ENCODE measurements at places on chromosomes 1 and 21.

DNA sequence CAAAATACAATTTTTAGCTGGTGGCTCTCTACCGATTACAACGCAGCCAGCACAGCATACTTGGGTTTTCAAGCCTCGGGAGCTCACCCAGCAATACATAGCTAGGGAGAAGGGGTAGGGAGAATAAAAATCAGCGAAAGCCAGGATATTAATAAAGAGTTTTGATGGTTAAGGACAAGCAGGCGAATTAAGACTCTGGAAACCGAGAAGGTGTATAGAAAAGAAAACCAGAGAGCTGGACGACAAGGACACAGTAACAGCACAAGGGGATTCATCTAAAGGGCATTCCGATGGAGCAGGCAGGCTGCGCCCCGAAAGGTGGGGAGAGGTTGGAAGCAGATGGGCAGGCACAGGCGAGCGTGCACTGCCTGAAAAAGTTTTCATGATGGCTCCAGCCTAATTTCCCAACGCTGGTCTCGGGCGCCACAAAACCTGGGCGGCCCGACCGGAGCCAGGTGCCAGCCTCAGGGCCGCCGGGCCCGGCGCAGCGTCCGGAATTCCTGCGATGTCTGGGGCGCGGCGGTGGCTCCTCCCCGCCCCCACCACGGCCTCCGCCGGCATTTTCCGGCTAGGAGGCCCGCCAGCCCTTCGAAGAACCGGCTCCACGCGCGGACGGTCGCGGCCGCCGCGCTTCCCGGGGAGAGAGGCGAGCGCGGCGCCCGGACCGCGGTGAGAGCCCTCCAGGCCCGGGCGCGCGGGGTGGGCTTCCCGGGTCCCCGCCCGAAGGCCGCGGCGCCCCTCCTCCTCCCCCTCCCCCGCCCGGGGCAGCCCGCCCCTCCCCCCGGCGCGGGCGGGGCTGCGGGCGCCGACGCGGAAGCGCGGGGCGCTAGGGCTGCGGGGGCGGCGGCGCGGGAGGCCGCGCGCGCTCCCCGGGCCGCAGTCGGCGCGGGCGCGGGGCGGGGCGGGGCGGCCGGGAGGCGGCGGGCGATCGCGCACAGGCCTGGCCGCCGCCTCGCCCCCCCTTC, 774 bp upstream of the DYRK1A start:
- peak; percentile 78 for DNase-seq

- no peak for DNase-seq
These were observed 679 bp downstream of the ABL2 start for GRCh38 chr1:179228783-179229213.

DNA sequence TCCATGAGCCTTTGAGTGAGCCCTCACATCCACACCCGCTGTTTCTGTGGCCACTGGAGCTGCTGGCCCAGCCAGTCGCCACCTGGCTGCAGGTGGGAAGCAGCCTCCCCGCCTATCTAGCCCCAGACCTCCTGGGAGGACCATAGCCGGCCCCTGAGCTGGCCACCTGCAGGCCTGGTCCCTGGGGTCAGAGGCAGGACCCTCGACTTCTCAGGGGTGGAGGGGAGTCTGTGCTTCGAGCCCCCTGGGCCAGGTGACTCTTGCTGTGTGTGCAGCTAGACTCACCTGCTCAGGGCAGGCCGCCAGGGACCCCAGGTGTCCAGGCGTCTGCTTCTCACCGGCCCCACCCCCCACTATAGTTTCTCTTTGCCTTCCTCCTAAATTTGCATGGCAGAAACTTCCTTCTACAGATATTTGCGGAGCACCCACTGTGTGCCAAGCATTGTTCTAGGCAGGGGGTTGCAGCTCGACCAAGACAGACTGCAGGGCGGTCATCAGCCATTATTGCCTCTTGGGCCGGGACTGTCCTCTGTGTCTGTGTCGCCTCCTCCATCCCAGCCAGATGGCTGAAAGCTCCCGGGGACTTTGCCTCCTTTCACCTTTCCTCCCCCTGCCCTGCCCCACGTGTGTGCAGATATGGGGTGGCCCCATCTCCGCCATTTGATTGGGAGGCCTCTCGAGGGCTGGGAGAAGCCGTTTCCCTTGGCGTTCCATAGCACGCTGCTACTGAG, 27.3 kb downstream of the SPSB1 start:
- peak; percentile 66 for DNase-seq

DNA sequence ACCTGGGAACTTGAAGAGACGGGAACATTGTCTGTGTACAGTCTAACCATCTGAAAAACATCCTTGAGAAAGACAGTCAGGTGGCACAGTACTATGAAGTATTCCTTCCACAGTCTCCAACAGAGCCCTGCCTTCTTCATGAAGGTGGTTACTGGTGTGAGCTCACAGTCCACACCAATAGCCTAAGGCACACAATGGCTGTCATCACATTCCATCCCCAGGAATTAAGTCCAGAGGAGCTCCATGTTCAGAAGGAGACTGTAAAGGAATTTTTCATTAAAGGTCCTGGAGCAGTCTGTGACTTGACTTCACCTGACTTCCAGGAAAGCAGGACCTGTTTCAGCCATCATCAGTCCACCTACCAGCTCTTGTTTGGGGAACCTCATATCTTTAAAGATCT, 180.2 kb downstream of the C1orf21 start:
- no peak for DNase-seq

GRCh38 chr1:201731592-201731991, 97.4 kb upstream of the IPO9 start:
- no peak for DNase-seq

GRCh38 chr1:119549719-119550132, 42.7 kb downstream of the HSD3B1 start:
- DNase-seq = no peak

- peak; percentile 43 for DNase-seq
These were observed 12.9 kb upstream of the CLIC4 start for GRCh38 chr1:24732186-24732885.

DNA sequence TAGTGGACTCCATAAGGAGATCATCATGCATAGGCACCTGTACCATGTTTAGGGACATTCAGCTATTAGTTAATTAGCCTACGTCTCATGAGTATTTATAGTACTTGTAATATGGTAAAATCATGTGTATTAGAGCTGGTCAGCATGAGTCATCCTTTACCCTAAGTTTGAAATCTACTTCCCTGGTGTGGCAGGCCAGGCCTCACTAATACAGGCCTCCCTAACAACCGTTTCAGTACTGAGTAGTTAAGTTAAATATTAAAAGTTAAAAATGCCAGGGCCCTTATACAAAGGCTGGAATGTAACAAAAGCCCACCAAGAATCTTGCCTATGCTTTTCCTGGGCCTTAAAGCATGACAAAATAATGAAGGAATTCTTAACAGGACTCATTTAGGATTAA, 356.3 kb upstream of the DPYD start:
- DNase-seq = no peak

GRCh38 chr1:65792669-65793358, at the start of gene PDE4B:
Gene PDE4B (plus strand): TSS chr1:65792895.
- DNase-seq = peak; percentile 91

DNA sequence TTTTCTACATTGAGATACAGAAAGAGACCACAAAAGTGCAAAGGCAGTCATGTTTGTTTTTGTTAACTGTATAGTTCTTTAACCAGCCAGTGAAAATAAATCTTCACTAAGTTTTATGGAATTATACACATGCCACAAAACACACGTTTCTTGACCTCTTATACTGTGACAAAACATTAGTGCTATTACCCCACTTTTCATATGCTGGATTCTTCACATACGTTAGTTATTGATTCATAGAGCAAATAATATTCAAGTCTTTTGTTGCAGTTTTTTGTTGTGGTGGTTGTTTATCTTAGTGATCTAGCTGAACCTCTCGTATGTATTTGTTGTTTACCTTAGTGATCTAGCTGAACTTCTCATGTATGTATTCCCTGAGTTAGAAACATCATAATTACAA, 28.0 kb downstream of the LYPLAL1 start:
- DNase-seq = no peak

DNA sequence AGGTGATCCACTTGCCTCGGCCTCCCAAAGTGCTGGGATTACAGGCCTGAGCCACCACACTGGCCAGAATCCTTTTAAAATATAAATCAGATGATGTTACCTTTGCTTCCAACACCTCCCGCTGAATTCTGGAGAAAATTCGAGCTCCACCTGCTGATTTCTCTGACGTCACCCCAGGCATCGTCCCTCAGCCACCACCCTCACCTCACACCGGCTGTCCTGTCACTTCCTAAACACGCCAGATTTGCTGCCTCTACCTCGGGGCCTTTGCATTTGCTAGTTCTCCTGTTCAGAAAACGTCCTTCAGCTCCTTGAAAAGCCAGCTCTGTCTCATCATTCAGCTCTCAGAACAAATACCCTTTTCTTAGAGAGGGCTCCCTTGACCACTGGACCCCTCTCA, 57.9 kb downstream of the FBXO2 start:
- DNase-seq = no peak

GRCh38 chr1:22673486-22674409, 20.7 kb downstream of the C1QB start:
- DNase-seq = no peak

DNA sequence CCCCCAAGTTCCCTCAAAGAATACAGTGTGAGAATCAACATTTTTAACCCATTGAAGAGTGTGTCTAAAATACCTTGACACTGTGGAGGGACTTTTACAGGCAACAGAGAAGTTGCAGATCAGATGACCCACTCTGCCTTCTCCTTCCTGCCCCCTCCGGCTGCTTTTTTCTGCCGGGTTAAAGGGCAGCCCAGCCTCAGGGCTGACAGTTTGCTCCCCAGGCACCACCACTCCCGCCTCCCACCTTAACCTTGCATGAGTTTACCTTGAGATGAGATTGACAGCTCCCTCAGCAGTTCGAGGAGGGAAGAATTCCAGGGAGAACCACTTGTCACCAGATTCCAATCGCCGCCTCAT, 3.2 kb downstream of the MTHFR start:
- no peak for DNase-seq

DNA sequence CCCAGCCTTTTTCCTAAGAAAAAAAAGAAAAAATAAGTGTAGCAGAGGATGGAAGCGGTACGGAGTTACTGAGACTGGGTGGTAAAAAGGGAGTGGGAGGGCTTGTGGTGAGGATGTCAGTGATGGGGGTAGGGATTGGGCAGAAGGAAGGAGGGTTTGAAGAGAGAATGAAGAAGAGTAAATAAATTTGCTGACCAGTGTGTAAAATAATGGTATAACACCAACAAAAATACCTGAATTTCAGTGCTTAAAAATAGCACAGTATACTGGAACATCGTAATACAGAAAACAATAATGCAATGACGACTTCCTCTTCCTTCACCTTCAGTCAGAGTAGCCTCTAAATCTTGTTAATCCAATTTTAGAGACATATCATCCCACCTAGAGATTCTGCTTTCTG, 18.8 kb upstream of the SYPL2 start:
- no peak for DNase-seq

- DNase-seq = peak; percentile 82
These were observed 64.5 kb upstream of the ABCG1 start for GRCh38 chr21:42154237-42155044.

DNA sequence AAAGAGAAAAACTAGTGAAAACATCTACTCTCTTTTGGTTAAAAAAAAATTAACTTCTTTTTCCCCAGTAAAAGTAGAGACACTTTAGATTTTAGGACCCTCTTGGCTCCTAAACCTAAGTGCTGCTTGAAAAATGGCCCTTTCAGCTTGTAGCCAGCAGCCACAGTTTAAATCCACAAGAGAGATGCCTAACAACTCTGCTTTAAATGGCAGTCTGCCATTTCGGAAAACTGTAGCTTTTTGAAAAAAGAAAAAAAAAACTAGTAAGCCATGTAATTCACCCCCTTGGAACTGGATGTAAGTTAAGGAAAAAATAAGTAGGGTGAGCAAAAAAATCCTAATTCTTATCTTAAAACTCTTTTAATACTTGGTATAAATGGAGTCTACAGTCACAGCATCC, 56.0 kb downstream of the LHX9 start:
- DNase-seq = no peak

DNA sequence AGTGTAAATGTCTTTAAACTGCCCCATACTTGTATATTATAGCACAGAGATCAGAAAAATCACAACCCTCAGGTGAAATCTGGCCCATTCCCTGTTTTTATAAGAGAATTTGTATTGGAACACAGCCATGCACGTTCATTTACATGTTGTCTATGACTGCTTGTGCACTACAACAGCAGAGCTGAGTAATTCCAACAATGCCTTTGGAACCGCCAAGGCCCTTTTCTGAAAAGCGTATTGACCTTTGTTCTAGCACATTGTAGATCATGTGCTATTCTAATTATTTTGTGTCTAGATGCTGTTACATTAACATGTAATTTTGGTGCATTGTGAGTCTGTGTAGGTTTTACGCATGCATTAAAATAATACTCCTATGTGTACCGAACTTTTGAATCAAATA, 339.6 kb downstream of the CHRM3 start:
- DNase-seq = no peak

- no peak for DNase-seq
These were observed 6.2 kb downstream of the CORT start for GRCh38 chr1:10456048-10456447.

DNA sequence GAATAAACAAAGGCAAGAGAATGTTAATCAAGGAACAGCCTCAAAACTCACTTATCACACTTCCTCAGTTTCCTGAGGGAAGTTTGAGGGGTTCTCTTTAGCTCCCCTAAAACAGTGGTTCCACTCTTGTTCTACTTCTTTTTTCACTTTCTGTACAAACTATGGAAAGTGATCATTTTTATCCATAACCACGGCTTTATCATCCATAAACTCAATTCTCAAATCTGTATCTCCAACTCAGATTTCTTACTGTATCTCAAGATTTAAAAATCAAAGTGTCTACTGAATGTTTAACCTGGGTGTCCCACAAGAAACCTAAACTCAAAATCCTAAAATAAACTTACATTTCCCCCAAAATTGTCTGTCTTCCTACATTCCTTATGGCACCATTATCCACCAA, 3.9 kb downstream of the PFDN2 start:
- no peak for DNase-seq

DNA sequence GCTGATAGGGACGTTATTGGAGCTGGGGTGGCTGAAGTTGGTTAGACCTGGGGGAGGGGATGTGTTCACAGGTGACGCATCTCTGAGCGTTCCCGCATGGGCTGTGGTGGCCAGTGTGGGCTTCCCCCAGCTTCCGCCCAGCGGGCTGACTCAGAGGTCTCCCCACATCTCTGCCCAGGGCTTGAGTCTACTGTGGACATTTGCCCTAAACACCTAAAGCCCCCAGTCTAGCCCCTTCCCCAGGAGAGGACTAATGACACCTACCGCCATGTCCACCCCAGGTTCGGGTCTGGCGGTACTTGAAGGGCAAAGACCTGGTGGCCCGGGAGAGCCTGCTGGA, 2.0 kb downstream of the AGRN start:
- DNase-seq = no peak

DNA sequence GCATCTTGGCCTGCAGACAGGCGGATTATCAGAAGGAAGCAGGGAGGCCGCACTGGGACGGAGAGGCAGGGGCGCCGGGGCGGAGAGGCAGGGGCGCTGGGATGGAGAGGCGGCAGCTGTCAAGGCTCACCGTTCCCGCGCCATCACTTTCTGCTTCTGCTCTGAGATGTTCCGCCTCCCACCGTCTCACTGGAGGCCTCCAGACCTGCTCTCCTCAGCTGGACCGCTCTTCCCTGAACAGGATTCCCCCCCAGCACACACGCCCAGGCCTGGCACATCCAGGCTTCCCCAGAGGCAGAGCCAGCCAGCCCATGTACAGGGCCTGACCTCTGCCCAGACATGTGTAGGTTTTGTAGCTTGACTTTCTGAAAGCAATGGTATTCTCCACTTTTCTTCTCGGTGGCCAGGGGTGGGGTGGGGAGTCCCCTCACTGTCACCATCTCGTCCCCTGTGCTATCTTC, 84.1 kb downstream of the RIPK4 start:
- DNase-seq = no peak

- no peak for DNase-seq
These were observed 21.5 kb upstream of the RNF187 start for GRCh38 chr1:228465571-228466146.

Measured in osteoblast (primary cell).